ENCODE measurements at places on chromosomes 1 and 21.

- DNase-seq, result peak; percentile 47
These were observed 241.8 kb upstream of the IRF2BP2 start for GRCh38 chr1:234851450-234852438.

- no peak for DNase-seq
These were observed 74.6 kb downstream of the TENT5C start for GRCh38 chr1:117680316-117681002.

GRCh38 chr1:245765230-245766000 lies 610.6 kb downstream of the KIF26B start:
- DNase-seq, result no peak

DNA sequence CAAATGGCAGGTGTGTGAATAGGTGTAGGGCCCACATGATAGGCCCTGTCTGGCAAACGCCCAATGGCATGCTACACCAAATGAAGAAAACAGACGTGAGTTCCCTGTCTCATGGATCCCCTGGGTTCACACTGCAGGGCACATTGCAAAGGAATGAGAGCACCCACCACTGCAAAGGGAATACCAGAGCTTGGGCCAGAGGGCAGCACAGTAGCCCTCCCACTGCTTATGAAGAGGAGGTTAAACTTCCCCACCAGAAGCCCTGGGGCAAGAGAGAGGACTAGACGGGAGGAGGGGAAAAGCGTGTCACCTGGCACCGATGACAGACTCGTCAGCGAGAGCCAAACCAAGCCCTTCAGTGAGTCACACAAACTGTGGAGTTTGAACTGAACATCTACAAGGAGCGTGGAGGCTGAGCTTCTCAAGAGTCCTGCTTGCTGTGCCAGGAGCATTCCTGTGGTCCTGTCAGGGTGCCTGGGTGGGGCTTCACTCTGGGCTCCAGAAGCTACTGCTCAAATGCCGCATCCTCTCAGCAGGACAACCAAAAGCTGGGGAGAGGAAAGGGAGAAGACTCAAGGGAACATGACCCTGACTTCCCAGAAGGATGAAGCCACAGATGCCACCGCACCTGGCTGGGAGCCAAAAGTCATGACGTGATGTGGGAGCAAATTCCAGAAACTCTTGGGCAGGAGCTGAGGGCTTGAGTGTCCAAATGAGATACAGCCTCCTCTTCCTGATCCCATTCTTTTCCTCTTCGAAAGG lies 61.1 kb downstream of the TOMM20 start:
- DNase-seq, result peak; percentile 60

- no peak for DNase-seq
These were observed 362.3 kb downstream of the HLX start for GRCh38 chr1:221241592-221241991.

GRCh38 chr21:44437696-44438431 lies 17.4 kb upstream of the LRRC3 start:
- no peak for DNase-seq

DNA sequence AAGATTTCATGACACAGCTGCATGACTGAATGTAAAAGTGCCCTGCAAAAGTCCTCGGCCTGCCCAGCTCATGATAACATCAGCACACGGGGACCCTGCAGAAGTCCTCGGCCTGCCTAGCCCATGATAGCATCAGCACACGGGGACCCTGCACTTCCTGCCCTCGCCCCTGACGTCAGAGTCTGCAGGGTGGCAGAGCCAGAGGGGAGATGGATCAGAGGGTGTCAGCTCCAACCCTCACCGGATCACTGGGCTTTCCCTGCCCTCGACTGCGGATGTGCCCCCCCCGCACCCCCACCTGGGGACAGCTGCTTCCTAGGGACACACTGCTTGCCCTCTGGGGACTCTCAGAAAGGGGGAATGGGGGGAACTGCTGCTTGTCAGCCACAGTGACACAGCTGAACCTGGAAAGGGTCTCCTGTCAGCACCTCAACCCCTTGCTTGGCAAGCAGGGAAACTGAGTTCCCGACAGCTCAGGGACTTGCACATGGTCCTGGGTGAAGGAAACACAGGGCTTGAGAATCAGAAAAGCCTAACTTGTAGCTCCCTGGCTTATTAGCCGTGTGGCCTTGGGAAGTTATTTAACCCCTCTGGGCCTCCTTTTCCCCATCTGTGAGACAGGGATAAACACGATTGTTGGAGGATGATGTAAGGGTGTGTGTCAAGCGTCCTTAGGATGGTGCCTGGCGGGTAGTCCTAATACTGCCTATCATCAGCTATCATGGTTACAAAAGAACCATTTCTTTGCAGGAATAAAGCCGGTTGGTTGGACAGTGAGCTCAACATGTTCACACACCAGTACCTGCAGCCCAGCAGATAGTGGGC lies 8.3 kb upstream of the MIIP start:
- DNase-seq, result no peak

- DNase-seq, result no peak
These were observed 21.5 kb downstream of the NFYC start for GRCh38 chr1:40712997-40713396.

DNA sequence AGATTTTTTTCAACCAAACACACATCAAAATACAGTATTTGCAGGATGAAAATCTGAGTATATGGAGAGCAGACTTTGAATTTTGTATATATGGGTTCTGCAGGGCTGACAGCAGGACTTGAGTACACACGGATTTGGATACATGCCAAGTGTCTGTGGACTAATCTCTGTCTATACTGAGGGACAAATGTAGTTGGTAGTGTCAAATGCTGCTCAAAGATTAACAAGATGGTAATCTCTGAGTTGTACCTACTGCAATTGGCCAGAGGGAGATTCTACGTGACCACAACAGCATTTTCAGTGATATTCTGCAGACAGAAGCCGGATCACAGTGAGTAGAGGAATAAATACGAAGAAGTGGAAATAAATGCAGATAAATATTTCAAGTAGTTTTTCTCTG lies 43.4 kb downstream of the SHCBP1L start:
- no peak for DNase-seq

- peak; percentile 43 for DNase-seq
These were observed 653 bp downstream of the FNDC10 start for GRCh38 chr1:1599030-1599934.

DNA sequence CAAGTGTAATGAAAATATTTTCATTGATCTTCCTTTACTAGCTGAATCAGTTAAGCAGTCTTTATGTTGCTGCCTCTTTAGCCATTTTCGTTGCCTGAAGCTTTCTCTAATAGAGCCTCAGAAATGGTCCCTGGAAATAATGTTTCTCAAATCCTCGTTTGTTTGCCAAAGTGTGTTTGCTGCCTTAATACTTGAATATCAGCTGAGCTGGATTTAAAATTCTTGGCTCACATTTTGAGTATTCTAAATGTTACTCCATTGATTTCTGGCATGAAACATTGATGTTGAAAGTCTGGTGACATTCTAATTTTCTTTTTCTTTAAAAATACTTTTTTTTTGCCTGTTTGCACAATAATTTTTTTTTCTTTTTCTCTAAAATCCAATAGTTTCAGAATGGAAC lies 84.6 kb upstream of the SERBP1 start:
- DNase-seq, result no peak

DNA sequence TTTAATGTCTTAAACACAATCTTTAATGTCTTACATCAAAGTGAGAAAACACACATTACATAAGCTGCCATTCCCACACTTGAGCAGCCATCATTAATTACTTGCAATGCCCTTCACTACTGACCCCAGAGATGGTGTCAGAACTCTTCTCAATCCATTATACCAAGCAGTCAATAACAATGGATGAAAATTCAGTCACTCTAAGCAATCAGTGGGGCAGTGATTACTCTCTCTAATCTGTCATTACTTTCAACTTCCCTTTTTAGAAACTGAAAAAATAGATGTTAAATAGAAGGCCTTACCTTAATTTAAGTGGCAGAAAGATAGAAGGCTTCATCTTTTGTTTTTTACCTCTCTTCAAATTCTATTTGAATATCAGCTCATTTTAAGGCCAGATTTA lies 9.7 kb upstream of the FRRS1 start:
- DNase-seq, result no peak

- peak; percentile 67 for DNase-seq
These were observed at the start of gene OLFML3 for GRCh38 chr1:113978863-113979702. Gene OLFML3 (plus strand): TSS chr1:113979474. CDS start chr1:113979517, 43 bp downstream.

DNA sequence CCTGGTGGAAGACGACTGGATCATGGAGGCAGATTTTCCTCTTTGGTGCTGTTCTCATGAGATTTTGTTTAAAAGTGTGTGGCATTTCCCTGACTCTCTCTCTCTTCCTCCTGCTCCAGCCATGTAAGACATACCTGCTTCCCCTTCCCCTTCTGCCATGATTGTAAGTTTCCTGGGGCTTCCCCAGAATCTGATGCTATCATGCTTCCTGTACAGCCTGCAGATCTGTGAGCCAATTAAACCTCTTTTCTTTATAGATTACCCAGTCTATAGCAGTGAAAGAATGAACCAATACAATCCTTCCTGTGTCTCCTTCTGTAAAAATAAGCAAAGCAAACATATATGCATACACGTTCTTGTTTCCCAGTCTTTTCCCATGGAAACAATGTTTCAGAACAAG lies 273.2 kb downstream of the DYRK1A start:
- no peak for DNase-seq

GRCh38 chr1:156592910-156593660 lies 1.5 kb downstream of the NAXE start:
- DNase-seq, result no peak

- no peak for DNase-seq
These were observed 249.4 kb downstream of the NPHP4 start for GRCh38 chr1:5742801-5743200.

DNA sequence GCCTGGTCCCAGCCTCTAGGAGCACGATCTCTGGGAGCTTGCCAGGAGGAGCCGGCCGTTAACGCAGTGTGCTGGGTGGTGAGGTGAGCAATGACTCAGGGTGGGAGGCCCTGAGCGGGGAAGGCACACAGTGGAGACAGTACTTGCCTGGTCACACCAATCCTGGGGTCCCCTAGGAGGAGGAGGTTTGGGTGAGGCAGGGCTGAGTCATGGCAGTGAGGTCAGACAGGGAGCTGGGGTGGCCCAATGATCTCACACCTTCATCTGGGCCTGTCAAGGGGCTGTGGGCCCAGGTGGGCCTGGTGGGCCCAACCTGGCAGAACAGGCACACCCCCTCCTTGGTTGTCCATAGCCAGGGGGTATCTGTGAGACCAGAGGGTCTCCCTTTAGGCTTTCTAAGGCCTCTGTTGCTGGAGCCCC lies 8.6 kb upstream of the EDN2 start:
- DNase-seq, result peak; percentile 43

- DNase-seq, result no peak
These were observed 64.5 kb upstream of the CSF1 start for GRCh38 chr1:109846162-109846561.

GRCh38 chr1:17117451-17118265 lies 1.6 kb downstream of the PADI2 start:
- DNase-seq, result no peak

DNA sequence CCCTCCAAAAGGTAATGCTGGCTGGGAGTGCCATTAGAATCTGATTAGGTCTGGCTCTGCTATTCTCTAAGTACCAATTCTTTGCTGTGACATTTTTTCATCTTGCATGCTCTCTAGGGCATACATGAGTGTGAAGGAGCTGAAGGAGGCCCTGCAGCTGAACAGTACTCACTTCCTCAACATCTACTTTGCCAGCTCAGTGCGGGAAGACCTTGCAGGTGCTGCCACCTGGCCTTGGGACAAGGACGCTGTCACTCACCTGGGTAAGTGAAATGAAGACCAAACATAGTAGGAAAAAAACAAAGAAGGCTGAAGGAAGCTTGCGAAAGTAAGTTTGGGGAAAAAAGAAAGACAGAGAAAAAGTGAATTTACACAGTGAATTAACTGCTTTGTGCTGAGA lies 207.9 kb downstream of the PAPPA2 start:
- DNase-seq, result no peak

DNA sequence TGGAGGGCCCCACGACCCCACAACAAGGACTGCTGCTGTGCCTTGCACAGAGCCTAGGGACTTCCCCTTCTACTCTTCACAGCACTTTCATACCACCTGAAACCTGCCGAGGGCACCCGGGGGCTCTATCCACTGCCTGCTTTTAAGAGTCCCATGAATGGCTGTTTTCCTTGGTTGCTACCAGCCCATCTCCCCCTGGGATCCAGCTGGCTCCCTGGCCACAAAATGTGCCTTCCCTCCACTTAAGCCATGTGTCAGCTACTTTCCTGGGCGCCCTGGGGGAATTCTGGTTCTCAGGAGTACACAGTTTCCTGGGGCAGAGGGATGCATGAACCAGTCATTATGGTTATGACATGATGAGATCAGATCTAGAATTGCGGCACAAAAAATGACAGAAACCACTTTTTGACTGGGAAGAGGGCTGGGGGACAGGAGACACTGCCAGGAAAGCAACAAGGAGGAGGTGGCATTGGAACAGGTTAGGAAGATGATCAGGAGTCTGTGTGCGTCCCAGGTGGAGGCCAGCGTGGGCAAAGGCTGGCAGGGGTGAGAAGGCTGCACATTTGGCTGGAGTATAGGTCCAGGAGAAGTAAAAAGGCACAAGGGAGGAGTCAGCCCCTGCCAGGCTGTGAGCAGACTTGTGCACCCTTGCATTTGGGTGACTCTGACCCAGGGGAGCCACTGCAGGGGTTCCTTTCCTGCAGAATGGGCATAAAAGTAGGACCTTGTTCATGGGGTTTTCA lies 3.2 kb upstream of the TNFRSF8 start:
- DNase-seq, result peak; percentile 76

GRCh38 chr1:117167402-117167801 lies 43.3 kb downstream of the VTCN1 start:
- no peak for DNase-seq

DNA sequence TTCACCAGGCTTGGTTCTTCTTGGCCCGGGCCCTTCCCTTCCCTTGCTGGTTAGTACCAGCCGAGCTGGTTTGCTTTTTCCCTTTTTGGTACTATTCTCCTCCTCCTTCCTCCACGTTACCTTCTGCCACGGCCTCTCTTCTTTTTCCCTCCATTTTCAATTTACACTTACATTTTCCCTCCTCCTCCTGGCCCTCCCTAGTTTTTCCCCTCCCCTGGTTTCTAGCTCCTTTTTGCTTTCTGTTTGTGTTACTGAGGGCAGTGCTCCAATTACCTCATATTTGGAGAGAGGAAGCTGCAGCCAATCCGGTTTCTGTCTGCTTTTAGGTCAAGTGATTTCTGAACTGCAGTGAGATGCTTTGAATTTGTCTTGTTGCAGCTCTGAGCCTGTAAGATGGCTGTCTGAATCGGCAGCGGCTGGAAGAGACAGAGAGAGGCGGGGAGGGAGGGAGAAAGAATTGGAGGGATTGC lies 63.7 kb downstream of the MACF1 start:
- peak; percentile 39 for DNase-seq

GRCh38 chr1:20530901-20531300 lies 21.5 kb upstream of the FAM43B start:
- no peak for DNase-seq

DNA sequence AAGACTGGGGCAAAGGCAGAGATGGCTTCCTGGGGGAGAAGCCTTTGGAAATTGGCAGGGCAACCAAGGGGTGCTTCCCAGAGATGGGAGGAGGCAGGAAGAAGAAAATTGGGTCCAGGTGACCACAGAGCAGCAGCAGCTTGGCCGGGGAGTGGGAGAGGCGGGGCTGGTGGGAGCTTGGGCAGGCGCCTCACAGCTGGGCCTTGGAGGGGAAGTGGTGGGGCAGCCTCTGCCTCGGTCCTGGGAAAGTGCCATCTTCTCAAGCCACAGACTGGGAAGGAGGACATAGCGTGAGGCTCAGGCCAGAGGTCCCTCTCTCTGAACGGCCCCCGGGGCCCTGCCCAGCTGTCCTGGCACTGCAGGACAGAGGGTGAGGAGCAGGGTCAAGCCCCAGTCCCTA lies 24.0 kb upstream of the WASF2 start:
- DNase-seq, result no peak

- DNase-seq, result no peak
These were observed 37.7 kb downstream of the DHRS3 start for GRCh38 chr1:12580054-12580887.

GRCh38 chr1:243421784-243422183 lies 165.9 kb downstream of the SDCCAG8 start:
- DNase-seq, result peak; percentile 77

- DNase-seq, result no peak
These were observed 132.9 kb upstream of the C1orf21 start for GRCh38 chr1:184253921-184254320.

Measured in activated CD4-positive, alpha-beta memory T cell treated with anti-CD3 and anti-CD28 coated beads for 36 hours (primary cell).